ENCODE measurements at places on chromosomes 3 and 15.

DNA sequence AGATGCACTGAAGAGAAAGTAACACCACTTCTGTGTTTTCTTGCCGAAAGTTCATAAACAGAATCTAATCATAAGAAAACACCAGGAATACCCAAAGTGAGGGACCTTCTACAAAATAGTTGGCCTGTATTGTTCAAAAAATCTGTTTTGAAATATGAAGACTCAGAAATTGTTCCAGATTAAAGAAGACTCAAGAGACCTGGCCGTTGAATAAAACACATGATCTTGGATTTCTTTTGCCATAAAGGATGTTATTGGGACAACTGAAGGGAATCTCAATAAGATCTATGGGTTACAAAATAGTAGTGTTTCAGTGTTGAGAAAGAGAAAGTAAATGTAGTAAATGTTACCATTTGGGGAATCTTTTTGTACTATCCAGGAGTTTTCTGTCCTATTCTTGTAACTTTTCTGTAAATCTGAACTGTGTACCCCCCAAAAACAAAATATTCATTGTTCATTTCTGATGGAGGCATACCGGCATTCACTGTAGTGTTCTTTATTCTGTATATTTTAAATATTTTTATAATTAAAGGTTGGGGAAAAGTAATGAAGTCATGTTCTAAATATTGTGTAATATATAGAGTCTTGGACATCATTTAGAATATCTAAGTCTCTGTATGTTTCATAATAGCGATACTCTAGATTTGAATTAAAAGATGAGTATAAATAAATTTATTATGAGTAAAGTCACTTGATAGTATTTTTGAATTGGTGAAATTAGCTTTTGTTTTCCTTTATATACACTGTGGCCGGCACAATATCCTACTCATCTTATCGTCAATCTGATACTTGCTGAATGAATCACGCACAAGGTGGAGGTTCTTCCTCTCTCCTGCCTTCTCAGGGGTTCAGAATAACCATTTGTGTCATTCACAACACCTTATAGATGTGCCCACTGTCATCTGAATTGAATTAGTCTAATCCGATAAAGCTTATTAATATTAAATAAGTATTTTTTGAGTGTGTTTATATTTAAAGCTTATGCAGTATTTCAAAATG lies 66.7 kb downstream of the TRAK1 start:
- no peak for DNase-seq

- DNase-seq = no peak
Measured at GRCh38 chr3:132880986-132881385, 157.2 kb upstream of the TMEM108 start.

GRCh38 chr3:66322436-66322835 lies 101.6 kb downstream of the SLC25A26 start:
- DNase-seq = no peak

GRCh38 chr3:36196058-36196457 lies 184.2 kb upstream of the STAC start:
- DNase-seq = no peak

DNA sequence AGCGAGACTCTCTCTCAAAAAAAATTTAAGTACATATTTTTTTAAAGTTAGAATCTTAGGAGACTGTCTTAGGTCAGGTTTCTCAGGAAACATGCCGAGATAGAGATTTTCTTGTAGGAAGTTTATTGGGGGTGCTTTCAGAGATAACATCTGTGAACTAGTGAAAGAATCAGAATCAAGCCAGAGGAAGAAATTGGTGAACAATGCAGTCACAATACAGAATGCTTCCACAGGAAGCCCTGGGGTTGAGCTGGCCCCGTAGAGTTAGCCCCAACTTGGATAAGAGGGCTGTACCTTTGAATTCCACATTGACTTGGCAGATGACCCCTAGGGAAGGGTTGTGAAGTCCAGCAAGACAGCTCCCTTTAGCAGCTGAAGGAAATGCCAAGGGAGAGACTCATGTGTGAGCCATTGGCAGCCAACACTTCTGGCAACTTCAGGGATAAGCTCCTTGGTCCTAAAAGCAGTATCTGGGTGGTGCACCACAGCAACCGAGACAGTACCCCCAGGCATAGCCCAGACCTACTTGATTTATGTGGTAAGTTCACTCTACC lies 7.1 kb upstream of the PLCB2 start:
- DNase-seq = no peak

- DNase-seq = no peak
Measured at GRCh38 chr3:195708626-195709481, 11.9 kb upstream of the MUC20 start.

DNA sequence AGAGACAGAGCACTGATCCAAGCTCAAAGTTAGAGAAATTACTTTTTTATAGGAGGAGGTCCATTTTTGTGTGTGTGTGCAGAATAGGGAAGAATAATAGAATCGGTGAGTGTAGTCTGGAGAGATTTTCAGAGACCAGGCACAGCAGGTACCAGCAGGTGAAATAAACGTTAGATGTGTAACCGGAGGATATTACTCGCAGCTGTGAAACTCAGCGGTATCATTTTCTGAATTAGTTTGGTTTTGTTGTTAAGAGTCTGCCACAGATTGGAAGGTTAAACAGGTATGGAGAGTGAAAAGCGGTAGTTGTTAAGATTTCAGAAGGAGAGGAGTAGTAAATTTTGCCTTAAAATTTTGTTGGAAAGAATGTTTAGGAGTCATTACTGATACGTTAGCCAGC lies 69.9 kb downstream of the RGMA start:
- DNase-seq = no peak

- DNase-seq = no peak
Measured at GRCh38 chr15:48466820-48467219, 135.6 kb downstream of the DUT start.

DNA sequence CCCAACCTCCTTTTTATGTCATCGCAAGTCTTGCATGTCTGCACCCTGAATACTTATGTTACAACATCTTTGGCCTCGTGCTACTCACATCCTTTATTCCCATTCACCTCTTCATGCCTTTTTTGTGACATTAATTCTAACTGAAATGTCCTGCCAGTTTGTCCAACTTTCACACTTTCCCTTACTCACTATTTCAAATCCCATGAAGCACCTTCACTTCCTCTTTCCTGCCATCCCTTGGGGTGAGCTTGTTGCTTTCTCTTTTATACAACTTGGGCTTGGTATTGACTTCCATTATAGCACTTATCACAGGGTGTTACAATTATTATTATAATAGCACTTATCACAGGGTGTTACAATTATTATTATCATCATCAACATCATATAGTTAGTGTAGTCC lies 496.3 kb downstream of the NLGN1 start:
- DNase-seq = no peak

DNA sequence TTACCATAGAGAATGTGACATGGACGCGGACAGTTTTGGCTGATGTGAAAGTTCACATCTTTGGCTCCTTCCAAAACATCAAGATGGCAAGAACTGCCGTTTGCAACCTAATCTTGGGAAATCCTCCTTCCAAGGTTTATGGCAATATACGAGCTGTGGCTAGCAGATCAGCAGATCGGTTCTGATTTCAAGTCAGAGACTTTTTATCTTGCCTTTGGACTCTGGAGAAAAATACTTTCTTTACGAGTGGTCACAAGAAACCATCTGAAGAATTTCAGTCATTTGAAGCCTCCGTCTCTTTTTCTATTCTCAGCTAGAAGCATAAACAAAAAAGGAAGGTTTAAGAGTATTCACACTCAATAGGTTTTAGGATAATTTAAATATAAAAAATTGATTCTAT lies 153.5 kb upstream of the MEIS2 start:
- DNase-seq = no peak

DNA sequence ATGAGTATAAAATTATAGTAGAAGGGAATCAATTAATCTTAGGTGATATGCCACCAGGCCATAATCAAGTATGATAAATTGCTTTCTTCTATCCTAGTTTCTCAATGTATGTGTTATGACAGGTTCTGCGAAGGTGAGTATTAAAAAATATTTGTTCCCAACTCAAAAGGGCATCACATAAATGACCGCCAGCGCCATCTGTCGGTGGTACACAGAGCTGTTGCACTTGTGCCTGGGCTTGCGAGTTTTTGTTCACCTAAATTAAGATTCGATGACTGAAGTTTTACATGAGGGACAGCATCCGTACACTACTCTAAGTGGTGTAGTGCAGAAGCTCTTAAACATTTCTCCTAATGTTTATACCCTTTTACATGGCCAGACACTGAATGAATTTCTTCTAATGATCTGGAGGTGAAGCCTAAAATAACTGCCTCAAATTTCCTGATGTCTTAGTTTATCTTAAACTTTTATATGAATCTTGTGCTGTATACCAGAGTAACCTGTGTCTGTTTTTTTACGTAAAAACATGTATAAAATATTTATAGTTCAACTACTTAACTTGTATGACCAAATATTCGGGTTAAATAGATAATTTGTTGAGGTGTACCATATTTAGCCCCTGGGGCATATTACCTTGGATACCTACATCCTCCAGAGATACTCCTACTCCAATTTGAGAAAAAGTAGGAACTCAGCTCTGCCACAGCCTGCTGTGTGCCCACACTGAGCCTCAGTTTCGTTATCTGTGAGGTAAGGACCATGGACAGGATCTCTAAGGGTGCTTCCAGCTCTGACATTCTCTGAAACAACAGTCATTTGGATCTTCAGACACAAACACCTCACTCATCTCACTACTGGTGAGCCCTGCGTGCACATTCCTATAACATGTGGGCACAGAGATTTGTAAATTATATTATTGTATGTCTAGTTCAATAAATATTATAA lies 365.6 kb downstream of the MAGI1 start:
- DNase-seq = no peak

- no peak for DNase-seq
Measured at GRCh38 chr3:55893045-55893664, 406.0 kb upstream of the WNT5A start.

DNA sequence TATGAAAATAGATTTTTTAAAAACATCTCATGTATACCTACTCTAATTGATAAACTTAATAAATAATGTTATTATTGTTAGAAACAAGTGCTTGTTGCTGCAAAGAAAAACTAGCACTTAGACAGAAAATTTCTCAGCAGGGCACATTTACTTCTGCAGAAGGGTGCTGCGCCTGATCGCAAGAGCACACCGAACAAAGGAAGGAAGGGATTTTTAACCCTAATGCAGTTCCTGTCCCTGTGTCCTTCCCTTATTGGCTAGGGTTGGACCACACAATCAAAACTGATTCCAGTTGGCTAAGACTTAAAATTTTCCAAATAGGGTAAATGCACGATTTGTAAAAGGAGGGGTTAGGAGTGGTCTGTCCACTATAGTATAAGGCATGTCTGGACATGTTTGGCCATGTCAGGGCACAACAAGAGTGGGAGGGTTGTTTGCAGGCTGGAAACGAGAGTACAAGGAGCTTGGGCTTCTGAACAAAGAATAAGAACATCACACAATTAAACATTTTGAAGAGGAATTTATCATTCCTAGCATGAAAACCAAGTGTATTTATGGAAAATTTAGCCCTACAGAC lies 4.7 kb downstream of the DTWD1 start:
- no peak for DNase-seq

DNA sequence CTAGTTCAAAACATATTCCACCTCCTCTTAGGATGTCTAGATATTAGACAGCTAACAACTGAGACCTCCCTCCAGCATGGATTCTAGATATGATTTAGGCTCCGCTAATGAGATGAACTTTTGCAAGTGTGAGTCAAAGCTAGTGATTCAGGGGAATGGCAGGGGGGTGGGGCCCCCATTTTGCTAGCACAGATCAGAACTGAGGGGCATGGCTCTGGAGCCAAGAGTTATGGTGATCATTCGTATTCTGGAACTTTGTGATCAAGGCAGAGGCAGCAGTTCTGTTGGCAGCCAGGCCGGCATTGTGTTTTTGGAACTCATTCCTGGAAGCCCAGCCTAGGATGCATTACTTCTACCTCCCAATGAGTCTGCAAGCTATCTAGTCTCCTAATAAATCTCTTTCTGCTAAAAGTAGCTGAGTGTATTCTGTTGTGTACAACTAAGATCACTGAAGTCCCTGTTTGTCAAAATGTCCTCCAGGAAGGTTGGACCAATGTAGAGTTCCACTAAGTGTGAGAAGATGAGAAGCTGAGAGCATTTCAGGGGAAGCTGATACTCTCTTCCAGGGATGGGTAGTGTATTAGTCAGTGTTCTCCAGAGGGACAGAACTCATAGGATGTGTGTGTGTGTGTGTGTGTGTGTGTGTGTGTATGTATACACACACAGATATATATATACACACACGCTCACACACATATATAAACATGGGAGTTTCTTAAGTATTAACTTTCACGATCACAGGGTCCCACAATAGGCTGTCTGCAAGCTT lies 312.7 kb downstream of the TLE3 start:
- DNase-seq = no peak

DNA sequence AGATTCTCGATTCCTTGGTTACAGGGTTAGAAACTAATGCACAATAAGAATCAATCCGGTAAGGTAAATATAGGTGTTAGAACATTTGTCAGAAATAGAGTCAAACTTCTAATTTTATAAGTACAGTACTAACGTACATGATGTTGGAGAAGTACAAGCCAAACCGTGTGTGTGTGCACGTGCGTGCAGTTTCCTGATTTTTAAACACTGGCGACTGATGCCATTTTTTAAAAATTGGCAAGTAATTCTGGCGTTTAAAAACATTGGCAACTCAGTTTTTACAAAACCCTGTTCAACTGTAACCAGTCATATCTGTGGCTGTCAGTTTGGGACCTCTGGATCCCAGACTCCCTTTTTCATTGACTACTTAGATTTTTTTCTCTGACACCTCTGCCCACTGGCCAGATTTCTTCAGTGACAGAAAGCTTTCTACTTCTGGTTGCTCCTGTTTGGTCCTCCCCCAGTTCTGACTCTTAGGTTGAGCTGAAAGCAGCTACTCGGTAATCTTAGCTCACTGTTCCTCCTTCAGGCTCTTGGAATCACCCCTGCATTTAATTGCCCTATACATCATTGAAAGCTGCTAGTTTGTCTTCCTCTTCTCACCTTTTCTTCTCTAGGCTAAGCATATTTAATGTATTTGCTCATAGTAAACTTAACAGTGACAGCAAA lies 843 bp downstream of the ATG7 start:
- no peak for DNase-seq

- no peak for DNase-seq
Measured at GRCh38 chr3:186218421-186218820, 109.5 kb upstream of the ETV5 start.

- no peak for DNase-seq
Measured at GRCh38 chr3:153190923-153191322, 28.9 kb downstream of the RAP2B start.

Measured in T-helper 22 cell (primary cell).